ENCODE measurements at places on chromosomes 11 and 22.

DNA sequence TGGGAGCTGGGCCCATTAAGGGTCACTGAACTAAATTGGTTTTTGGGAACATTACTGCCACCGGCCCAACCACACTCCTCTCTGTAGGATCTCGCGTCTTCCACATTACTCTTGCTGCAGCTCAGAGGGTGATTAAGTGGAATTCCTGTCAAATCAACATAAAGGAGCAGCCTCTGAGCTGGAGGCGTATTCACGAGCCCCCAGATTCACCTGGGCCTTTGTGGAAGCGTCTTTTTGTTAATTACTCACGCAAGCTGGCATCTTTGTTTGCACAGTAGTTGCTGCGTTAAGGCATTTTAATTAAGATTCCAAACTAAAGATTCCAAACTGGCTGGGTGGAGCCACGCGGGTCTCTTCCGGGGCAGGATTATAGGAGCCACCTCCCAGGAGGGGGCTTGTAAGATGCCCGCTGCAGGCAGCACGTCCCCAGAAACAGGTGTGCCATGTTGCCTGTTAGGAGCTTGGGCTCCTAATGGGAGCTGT, 21.5 kb upstream of the RFPL3 start:
- no peak for DNase-seq

DNA sequence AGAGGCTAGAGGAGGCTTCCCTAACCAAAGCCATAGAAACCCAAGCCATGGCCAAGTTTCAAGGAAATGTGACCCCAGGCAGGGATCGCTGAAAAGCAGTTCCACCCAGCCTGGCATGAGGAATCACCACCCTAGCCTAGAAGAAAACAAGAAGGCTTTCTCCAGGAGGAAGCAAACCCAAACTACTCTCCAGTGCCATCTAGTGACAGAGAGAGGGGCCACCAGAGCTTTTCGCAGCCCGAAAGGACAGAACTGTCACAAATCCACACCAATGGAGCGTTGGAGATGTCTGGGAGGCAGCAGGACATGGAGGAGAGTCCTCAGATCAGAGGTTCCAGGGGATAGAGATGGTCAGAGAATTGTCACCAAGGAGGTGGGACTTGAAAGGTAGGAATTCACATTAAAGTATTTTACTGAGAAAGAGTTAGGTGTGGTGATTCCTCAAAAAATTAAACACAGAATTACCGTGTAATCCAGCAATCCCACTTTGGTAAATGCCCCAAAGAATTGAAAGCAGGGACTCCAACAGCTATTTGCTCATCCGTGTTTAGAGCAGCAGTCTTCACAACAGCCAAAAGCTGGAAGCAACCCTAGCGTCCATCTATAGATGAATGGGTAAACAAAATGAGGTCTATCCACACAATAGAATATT, 67.3 kb upstream of the NUP50 start:
- peak; percentile 64 for DNase-seq

DNA sequence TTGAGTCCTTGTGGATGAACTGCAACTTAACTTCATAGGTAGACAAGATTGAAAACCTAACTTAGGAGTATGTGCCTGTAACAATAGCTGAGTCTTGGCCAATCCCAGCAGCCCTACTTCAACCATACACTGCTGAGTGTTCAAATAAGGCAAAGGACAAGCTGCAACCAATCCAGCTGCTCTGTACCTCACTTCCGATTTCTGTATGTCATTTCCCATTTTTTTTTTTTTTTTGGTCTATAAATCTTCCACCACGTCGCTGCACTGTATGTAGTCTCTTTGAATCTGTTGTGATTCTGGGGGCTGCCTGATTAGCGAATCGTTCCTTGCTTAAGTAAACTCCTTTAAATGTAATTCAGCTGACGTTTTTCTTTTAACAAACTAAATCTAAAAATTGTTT, 35.4 kb upstream of the FLI1 start:
- no peak for DNase-seq

- DNase-seq, result no peak
These were observed 744 bp upstream of the MCM5 start for GRCh38 chr22:35399114-35399677.

DNA sequence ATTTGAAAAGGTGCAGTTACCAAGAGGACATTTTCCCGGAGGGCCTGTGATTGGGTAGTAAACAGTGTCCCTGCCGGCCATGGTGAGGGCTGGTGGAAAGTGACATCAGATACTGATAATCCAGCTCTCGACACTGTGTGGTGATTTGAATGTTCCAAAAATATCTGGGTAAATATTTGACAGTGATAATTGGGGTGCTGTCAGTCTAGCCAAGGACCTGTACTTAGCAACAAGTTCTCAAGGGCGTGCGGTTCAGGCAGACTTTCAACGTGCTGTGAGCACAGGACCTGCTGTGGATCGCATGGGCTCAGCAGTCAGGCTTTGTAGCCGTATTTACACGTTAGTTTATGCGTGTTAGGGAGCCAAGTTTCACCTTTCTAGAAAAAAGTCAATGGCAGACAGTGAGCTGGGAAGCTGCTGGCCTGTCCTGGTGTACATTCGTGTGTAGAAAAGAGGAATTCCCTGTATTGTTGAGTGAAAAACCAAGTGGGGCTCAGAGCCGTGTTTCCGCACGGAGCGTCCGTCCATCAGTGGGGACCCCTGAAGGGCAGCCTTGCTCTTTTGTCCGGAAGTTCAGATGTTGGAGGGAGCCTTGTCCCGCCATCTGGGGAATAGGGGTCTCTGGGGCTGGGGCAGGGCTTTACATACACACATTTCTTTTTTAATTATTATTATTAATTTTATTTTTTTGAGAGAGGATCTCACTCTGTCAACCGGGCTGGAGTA, 11.3 kb downstream of the TRMU start:
- DNase-seq, result no peak

GRCh38 chr22:43269246-43269645, 73.9 kb downstream of the SCUBE1 start:
- peak; percentile 35 for DNase-seq

DNA sequence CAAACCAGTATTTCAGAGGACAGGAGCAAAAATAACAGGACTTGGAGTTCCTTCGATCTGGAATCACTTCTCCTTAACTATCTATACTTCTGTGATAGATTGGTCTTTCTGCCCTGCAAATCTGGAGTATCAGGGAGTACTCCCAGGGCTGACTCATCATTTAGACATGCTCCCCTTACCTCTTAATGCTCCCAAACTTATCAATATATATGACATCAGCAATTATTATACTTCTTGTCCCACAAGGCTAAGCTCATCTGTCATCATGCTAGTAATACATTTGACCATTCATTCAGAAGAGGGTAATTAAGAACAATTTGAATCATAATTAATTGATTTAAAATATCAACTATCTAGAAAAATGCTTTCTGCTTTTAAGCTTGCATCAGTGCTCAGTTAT, 163.8 kb downstream of the SWAP70 start:
- no peak for DNase-seq

GRCh38 chr22:43424201-43424600, 12.4 kb downstream of the MPPED1 start:
- no peak for DNase-seq

DNA sequence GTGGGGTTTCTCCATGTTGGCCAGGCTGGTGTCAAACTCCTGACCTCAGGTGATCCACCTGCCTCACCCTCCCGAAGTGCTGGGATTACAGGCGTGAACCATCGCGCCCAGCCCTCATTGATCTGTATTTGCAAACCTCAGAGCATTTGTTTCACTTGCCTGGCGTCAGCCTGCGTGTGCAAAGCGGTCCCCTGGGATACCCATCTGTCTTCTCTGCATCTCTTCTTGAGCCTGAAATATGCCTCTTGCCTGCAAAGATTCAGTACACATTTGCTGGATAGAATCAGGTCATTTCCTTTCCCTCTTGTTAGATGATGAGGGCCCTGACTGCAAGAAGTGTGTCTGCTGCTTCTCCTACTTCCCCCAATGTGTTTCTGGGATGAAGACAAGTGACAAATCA, 1291.0 kb downstream of the TBC1D22A start:
- no peak for DNase-seq

DNA sequence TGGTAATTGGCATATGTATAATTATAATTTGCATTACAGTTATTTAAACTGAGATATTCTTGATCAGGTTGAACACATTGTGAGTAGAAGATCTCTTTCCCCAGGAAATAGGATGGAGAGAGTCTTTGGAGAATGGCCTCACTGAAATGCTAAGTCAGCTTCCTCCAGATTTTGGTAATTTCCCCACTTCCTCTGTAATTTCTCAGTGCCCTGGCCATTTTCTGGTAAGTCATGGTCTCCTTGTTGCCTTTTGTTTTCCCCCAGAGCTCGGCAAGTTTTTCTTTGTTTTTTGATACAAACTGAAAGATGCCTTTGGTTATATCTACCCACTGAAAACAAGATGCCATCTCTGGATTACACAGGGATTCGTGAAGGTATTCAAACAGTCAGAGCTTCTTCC, 12.8 kb upstream of the FBXO3 start:
- no peak for DNase-seq

GRCh38 chr11:68661014-68661413, 23.3 kb upstream of the GAL start:
- no peak for DNase-seq

GRCh38 chr11:128580612-128581011, 6.7 kb downstream of the ETS1 start:
- DNase-seq, result no peak

DNA sequence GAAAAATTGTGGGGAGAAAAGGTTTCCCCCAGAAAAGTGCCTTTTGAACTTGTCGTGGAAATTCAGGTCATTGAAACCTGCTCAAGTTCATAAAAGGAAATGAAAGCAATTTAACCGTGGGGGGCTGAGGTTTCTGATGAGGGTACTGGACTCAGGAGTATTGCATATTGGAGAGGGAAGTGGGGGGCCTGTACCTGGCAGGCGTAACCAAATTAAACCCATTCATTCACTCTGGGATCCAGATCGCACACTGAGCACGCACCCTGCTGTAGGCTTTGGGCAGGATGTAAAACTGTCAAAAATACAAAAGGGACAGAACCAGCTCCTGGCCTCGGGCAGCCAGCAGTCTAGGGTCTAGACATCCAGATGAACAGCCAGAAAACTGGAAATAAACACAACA, 1517.4 kb downstream of the BRD1 start:
- DNase-seq, result no peak

DNA sequence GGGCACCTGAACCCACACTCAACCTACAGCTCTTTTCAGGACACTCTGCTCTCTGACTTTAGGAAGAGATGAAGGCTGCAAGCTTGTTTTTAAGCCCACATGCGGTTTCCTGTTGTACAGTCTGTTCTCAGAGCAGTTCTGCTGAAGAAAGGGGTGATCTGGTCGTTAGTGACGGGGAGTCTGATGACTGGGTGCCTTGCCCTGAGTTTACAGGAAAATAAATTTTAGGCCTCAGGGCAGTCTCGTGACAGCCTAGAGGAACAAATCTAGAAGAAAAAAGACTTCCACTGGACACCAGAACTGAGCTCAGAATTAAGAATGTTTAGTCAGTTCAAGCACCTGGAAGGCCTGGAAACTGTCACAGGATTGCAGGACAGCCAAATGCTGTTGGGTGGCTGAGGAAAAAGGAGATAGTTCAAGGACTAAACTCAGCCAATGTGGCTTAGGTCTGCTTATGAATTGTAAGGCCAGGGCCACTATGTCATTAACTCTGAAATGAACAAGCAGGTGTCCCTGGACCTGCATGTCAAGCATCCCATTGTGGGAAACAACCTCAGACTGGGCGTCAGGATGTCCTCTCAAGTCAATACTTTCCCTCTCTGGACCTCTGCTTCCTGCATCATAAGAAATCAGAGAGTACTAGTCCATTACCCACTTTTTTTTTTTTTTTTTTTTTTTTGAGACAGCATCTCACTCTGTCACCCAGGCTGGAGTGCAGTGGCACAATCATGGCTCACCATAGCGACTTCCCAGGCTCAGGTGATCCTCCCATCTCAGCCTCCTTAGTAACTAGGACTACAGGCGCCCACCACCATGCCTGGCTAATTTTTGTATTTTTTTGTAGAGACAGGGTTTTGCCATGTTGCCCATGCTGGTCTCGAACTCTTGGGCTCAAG, 5.7 kb downstream of the PIK3IP1 start:
- no peak for DNase-seq

- DNase-seq, result no peak
These were observed 4.7 kb downstream of the LRRC10B start for GRCh38 chr11:61513143-61513765.

- DNase-seq, result no peak
These were observed 50.2 kb downstream of the PC start for GRCh38 chr11:66907751-66908630.

- DNase-seq, result no peak
These were observed 20.6 kb downstream of the PARVA start for GRCh38 chr11:12397931-12398334.

GRCh38 chr11:33706546-33706945, 5.9 kb upstream of the C11orf91 start:
- no peak for DNase-seq

DNA sequence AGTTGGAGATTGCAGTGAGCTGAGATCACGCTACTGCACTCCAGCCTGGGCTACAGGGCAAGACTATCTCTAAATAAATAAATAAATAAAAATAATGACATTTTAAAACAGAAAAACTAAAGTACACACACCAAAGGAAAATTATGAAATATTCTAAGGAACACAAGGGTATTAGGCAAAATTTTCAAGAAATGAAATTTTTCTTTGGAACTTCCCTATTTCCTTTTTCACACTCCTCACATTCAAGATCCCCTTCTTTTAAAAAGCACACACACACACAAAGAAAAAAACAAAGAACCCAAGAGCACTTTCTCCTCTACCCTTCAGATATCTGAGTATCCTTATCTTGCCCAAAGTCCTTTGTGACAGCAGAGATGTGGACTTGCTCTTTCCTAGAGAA, 92.8 kb downstream of the CCDC73 start:
- no peak for DNase-seq

GRCh38 chr11:57288771-57289579, 35.8 kb downstream of the TNKS1BP1 start:
- DNase-seq, result peak; percentile 38

DNA sequence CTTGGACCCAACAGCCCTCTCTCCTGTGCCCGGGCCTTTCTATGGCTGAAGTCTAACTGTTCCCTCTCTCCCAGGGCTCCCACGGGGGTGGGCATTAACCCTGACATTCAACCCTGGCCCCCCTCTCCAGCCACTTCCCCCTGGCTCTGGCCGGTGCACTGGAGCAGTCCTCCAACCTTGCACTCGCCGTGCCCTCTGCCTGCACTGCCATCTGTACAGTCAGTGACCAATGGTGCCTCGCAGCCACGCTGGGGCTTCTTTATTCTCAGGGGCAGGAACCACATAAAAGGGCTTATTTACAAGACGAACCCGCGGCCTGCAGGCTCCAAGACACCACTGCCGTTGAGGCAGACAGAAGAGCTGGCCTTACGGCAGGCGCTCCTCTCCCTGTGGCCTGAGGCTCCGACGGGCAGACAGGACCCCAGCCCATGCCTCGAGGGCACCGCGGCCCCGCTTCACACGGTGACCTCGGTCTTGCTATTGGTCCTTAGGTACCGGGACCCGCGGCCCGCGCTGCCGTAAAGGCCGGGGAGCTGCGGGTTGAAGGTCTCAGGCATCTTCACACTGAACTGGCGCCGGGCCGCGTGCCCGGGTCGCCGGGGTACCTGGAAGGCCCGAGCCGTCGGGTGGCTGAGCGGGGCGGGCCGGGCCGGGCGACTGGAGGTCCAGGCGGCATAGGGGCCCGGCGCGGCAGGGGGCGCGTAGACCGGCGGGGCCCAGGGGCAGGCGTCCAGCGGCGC, 5.4 kb downstream of the SHISA8 start:
- DNase-seq, result no peak

- DNase-seq, result no peak
These were observed 145.9 kb upstream of the OPCML start for GRCh38 chr11:133678191-133678590.

- DNase-seq, result no peak
These were observed 71.0 kb downstream of the TMPRSS5 start for GRCh38 chr11:113634940-113635575.

- DNase-seq, result no peak
These were observed 30.3 kb downstream of the TNKS1BP1 start for GRCh38 chr11:57294225-57295131.
